GM13976 (cell line): ENCODE measurements at places on chromosomes 6 and 20.
A peak's percentile ranks its signal among the peaks of the same experiment; 100 is the strongest.

DNA sequence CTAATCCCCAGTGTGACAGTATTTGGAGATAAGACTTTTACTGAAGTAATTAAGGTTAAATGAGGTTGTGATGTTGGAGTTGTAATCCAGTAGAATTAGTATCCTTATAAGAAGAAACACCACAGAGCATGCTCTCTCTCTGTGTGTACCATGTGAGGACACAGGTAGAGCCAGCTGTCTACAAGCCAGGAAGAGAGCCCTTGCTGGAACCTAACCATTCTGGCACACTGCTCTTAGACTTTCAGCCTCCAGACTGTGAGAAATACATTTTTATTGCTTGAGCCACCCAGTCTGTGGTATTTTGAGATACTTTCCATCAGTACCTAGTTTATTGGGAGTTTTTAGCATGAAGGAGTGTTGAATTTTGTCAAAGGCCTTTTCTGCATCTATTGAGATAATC, 110.2 kb downstream of the PHF3 start:
- no peak for DNase-seq

DNA sequence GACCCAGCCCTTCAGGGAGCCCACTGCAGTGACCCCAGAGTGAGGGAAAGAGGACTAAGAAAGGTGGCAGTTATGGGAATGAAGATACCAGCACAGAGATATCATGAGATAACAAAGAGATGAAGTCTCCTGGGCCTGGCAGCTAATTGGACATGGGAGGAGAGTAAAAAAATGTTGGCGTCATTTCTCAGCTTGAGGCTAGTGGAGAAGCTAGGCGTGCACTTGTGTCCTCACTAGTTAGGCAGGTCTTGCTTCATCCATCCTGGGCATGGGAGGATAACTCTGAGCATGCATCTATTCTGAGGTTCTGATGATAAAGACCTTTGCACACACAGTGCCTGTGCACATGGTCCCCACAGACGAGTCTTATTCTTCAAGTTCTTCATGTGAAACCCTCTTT, 4.1 kb upstream of the GFOD1 start:
- no peak for DNase-seq

DNA sequence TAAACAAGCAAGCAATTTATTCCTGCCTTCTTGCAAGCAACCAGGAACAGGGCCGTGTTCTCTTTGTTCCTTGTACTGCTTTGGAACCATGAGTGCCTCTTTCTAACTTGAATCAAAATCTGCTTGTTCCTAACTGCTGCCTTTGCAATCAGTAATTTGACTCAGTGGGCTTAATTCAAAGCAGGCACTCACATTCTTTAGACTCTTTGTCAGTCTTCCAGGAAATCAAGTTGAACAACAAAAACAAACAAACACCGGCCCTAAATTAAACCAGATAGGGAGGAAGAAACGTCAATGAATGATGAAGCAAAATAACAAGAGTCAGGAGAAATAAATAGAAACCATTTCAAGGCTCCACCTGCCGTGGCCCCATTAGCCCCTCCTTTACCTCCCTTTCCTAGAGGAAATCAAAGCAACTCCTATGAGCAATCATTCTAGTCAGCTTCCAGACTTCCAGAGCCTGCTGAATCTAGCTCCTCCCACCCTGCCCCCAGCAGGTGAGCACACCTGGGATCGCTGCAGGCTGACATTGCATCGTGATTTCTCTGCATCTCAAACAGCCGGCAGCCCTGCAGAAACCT, 582.2 kb upstream of the FLRT3 start:
- no peak for DNase-seq

- no peak for DNase-seq
Measured at GRCh38 chr6:138492113-138492512, 7.2 kb downstream of the NHSL1 start.

DNA sequence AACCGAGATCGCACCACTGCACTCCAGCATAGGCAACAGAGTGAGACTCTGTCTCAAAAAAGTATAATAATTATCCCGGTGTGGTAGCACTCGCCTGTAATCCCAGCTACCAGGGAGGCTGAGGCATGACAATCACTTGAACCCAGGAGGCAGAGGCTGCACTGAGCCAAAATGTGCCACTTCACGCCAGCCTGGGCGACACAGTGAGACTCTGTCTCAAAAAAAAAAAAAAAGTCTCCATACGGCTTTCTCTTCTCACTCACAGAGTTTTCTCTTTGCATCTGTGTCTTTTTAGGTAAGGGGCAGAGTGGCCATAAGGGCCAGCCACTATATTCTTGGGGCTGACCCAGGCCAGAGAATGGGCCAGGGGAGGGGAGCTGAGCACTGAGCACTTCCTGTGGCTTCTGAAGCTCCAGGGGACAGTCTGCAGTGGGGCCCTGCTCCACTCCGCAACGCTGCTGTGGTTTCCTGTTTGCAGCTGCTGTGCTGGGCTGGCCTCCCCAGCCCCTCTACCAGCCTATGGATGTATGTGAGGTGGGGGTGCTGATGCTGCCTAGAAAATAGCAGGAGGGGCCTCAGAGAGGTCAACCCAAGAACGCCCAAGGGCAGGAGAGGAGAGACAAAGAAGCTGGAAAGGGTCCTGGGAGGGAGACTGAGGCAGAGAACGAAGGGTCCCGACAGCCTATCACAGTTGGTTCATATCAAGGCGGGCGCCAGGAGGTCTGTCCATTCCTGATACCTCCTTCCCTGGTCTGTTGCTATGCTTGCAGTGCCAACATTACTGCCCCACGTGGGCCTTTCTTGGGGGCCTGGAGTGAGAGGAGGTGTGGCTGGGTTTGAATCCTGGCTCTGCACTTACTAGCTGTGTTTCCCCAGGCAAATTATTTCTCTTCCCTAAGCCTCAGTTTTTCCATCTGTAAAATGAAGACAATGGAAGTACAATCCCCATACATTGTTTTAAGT, 16.0 kb downstream of the SLA2 start:
- DNase-seq = peak; percentile 69

DNA sequence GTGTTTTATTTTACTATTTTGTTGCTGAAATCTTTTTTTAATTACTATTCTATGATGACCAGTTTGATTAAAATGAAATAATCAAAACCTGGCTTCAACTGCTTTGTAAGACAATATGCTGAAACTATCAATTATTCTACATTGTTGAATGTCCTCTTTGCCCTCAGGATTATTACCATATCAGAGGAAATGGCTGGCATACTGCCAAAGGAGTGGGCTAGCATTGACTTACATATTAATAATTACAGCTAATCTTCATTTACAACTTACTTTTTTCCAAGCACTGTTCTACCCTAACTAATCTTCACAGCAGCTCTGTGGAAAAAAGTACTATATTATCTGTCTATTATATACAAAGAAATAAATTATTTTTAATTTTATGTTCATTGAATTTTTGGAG, 560.5 kb downstream of the BCKDHB start:
- no peak for DNase-seq

- DNase-seq = no peak
Measured at GRCh38 chr20:21534453-21534852, 20.6 kb upstream of the NKX2-2 start.

DNA sequence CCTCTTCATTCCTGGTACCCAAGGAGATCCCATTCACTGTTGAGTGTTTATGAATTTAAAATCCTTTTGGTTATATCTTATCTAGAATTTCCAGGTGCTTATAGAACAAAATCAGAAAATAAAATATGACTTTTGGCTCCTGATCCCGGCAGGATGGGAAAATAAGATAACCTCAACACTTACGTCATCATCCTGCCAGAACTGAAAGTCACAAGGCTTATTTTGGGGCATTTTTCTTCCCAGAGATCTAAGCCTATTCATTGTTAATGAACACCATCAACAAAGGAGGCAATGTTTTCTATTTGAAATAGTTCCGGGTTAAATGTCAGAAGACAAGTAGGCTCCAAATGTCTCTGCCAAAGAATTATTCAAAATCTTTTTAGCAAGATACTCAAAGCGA, 580.6 kb downstream of the TFAP2A start:
- DNase-seq = no peak

DNA sequence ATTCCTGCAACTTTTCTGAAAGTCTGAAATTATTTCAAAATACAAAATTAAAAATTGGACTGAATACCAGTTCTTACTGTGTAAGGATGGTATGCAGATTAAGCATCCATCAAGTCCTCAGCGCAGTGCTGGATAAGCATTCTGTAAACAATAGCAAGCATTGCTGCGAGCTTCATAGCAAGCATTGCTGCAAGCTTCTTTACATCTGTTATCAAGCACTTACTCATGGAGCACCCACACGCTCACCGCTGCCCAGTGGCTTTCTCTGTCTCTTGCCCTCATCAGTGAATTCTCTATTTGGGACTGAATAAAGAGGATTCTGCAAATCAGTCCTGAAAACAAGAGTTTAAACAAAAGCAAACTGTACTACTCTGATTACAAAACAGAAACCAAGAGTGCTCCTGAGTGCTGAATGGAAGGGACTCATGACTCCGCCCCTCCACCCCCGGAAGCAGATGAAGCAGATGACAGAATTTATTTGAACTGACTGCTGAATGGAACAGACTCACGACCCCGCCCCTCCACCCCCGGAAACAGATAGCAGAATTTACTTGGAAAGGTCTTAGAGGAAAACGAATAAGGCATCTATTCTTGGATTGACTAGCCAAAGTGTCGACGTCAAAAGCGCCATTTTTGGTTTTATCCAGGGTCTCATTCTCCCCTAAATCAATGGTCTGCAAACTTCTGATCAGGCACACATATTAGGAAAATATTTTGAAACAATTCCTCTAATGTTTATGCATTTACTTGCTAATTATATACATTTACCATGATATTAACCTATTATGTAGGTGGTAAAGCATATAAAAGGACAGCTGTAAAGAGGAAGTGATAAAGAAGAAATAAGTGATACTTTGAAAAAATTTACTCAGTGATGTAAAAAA, 22.1 kb upstream of the EYA2 start:
- no peak for DNase-seq

- no peak for DNase-seq
Measured at GRCh38 chr20:25499855-25500434, 85.4 kb downstream of the NINL start.

DNA sequence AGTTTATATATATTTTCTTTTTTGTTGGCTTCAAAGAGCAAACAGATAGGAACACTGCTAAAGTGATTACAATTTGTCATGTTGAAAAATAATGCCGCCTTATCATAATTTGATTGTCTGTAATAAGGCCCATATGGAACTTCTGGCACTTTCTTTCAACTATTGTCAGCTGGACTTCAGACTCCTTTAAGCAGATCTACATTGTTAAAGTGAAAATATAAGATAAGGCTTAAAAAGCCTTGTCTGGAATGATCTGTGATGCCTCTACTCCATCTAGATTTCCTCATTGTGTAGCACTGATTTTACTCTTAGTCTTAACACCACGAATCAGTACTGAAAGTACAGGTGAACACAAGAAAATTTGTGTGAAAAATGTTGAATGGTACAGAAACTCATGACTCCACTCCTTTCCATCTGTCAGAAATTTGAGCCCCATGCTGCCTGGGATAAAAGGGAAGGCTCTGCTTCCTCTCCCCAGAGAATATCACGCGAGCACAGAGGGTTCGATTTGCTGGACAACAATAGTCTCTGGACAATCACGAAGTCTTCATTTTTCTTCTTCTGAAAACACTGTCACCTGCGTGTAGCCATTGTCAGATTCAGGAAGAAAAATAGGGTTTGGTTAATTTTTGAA, 56.0 kb downstream of the BCAS1 start:
- no peak for DNase-seq

DNA sequence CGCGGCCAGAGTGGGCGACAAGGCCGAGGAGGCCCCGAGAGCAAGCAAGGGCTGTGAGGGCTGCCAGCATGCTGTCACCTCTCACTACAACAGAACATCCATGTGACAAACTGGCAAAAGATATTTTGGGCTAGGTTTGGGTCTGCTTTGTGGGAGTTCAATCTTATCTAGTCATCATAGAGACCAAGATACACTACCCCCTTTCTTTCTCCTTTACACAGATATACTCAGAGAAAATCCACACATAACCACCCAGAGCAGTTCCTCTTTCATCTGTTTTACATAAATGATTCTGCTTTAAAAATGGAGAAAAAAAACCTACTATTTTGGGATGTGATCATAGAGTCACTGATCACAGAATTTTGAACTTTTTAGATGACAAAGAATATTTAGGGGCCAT, 16.8 kb downstream of the SOX4 start:
- DNase-seq = peak; percentile 54

DNA sequence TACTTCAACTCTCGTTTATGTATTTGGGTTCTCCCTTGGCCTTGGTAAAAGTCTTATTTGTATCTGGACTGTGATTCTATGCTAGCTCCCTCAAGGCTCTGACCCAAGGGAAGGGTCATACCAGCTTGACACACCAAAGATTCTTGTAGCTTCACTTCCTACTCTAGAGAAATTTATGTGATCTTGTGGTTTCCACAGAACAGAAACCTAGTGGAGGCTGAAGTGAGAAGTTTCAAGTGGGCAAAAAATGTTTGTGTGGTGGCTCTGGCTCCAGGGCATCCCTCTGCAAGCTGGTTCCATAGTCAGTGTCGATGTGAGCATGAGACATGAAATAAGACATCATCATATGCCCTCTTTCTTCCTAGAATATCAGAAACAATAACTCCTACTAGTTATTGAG, 48.1 kb upstream of the TNFRSF21 start:
- DNase-seq = no peak

DNA sequence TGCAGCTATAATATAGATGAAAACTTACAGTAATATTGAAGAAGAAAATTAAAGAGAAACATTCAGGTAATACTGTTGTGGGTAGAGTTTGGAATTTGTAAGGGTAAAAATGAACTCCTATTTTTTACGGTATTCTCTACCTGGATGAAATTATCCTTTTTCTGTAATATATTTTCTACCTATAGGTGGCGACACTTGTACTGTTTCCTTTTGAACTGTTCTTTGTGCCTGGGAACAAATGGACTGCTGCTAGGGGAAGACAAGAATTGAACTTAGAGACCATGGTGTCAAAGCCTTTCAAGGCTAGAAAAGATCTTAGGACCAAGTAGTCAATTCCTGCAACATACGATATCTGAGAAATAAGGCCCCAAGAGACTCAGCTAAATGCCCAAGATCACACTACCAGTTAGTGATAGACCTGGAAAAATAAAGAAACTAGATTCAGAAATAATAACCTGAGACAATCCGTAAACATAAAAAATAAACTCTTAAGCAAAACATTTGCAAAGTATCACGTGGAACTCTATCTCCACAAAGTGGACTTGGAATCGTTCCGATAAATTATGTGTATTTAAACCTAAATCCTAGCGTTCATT, 383.8 kb downstream of the TFAP2A start:
- peak; percentile 22 for DNase-seq
